ENCODE measurements at places on chromosomes 11 and 22. TPM values are rescaled to one million over a fixed set of nuclear protein-coding genes. Genes with fewer than 3 reads are reported as not detected.

C22orf42 gene
- total RNA-seq: not detected

SLC43A3 gene
- 84.3 TPM for total RNA-seq

SLC1A2 gene
- 0.57 TPM for total RNA-seq

ANKK1 gene
- not detected for total RNA-seq

DNA sequence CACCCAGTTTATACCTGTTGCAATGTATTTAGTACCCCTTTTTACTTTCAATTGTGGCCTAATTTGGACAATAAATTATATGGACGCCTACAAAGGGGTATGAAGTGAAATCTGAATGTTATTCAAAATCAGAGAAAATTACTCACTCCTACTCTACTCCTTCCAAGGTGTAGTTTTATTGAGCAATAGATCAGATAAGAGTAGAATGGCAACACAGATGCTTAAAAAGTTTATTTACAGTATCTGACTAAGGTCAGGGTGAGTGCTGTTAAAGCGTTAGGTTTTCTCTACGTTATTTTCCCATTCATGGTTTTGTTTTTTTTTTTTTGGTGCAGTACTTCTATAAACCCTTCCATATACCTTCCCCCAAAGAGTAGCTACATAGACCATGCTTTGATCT is 805.6 kb downstream of the KCNA4 start:
- no peak for DNase-seq

DNA sequence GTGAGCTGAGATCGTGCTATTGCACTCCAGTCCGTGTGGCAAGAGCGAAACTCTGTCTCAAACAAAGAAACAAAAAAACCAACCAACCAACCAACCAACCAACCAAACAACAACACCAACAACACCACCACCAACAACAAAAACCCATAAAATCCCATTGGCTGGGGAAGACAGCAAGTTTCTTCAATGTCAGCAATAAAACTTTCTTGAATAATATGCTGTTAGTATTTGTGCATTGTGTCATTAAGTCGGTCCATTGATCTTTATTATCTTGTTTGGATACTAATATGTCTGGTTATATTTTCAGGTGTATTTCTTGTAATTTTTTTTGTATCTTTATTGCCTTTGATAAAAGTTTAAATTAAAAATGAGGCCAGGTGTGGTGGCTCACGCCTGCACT is 9.4 kb downstream of the GRK3 start:
- DNase-seq: no peak

- DNase-seq: no peak
These were observed 10.3 kb upstream of the TSSC4 start for GRCh38 chr11:2390091-2390724.

DNA sequence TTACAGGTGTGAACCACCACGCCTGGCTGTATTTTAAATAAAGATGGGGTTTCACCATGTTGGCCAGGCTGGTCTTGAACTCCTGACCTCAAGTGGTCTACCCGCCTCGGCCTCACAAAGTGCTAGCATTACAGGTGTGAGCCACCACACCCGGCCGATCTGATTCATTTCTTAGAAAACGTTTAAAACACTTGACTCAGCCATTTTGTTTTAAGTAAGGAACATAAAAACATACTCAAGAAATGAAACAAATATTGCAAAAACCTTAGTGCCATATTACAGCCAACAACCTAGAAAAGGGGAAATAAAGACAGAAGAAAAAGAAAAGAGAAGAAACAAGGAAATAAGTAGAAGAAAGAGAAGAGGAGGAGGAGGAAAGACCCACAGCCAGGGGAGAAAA is 17.4 kb downstream of the LRFN4 start:
- no peak for DNase-seq

DNA sequence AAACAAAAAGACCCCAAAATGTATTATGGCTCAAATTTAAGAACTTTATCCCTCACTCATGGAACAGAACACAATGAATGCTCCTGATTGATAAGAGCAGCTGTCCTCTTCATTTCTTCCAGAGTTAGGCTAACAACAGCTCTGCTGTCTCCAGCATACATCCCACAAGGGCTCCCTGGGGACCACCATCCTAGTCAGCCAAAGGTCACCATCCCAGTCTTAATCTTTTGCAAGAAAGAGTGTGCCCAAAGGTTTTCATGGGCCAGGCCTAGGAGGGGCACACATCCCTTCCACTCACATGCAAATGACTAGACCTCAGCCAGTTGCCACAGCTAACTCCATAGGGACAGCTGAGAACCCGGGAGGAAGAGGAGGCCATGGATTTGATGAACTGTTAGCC is 555.3 kb downstream of the BUD13 start:
- no peak for DNase-seq

DNA sequence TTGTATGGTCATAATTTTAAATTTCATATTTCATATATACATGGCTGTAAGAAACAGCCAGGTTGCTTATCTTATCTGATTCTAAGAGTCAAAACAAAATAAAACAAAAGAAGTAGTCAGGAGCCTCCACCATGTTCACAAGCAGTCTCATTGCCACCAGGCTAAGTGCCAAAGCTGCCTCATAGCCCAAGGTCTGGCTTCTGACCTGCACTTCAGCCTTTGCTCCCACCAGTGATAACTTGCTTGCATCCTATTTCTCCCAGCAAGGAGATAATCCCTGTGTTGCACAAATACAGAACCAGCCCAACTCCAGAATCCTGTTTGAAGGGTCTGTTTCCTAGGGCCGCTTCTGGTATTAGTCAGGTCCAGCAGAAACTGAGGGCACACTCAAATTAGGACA is 53.9 kb upstream of the TSKU start:
- DNase-seq: no peak
